ENCODE measurements at places on chromosomes 1 and 21. TPM values are rescaled to one million over a fixed set of nuclear protein-coding genes. Genes with fewer than 3 reads are reported as not detected.

The ARHGAP30 gene
- total RNA-seq: 158 TPM

DNA sequence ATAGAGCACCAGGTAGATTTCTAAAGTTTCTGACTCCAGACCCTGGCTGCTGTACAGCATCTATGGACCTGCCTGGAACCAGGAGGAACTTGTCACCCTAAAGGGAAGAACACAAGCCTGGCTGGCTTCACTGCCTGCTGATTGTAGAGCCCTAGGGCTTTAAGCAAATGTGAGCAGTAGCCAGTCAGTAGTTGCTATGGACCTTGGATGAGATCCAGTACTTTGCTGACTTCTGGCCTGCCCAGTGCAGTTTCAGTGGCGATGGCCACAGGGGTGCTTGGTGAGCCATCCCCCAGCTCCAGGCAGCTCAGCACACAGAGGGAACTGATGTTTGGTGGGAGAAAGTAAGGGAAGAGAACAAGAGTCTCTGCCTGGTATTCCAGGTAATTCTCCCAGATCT, 68.4 kb downstream of the ATP6V1G3 start:
- no peaks in the 10 kb centered on the region for H3K36me3 ChIP-seq
- H3K27ac ChIP-seq: no peak overlapping the region
- no peaks in the 10 kb centered on the region for H3K27me3 ChIP-seq
- DNase-seq: no peak
- H3K4me3 ChIP-seq: no peak overlapping the region
- H3K4me1 ChIP-seq: peaks cover 2% of the 10 kb centered on the region

The GUCA2A gene
- not detected for total RNA-seq

The FCGR1A gene
- not detected for total RNA-seq

- no peak for DNase-seq
- H3K27me3 ChIP-seq: no peaks in the 10 kb centered on the region
- no peaks in the 10 kb centered on the region for H3K36me3 ChIP-seq
- H3K4me3 ChIP-seq: no peak overlapping the region
Observed at GRCh38 chr1:38456531-38456876, 403.1 kb downstream of the RRAGC start.

GRCh38 chr1:150596976-150597375, 17.6 kb upstream of the MCL1 start:
- peaks cover 6% of the 10 kb centered on the region for H3K4me1 ChIP-seq
- peaks cover 12% of the 10 kb centered on the region for H3K36me3 ChIP-seq
- H3K27ac ChIP-seq: no peak overlapping the region
- H3K27me3 ChIP-seq: no peaks in the 10 kb centered on the region
- DNase-seq: no peak

The NBPF15 gene
- 62.9 TPM for total RNA-seq

GRCh38 chr1:85282424-85282823, 6.0 kb upstream of the BCL10 start:
- no peak overlapping the region for H3K4me3 ChIP-seq
- no peak for DNase-seq
- no peaks in the 10 kb centered on the region for H3K27me3 ChIP-seq
- H3K27ac ChIP-seq: no peak overlapping the region
- H3K36me3 ChIP-seq: peaks cover 15% of the 10 kb centered on the region
- H3K4me1 ChIP-seq: peaks cover 13% of the 10 kb centered on the region

GRCh38 chr1:17297991-17298390, 10.0 kb upstream of the PADI4 start:
- H3K27me3 ChIP-seq: peaks cover 21% of the 10 kb centered on the region
- H3K4me1 ChIP-seq: no peaks in the 10 kb centered on the region
- no peak overlapping the region for H3K27ac ChIP-seq
- no peak for DNase-seq

The STMN1 gene
- 24.8 TPM for total RNA-seq

The SLAMF6 gene
- 28.7 TPM for total RNA-seq

DNA sequence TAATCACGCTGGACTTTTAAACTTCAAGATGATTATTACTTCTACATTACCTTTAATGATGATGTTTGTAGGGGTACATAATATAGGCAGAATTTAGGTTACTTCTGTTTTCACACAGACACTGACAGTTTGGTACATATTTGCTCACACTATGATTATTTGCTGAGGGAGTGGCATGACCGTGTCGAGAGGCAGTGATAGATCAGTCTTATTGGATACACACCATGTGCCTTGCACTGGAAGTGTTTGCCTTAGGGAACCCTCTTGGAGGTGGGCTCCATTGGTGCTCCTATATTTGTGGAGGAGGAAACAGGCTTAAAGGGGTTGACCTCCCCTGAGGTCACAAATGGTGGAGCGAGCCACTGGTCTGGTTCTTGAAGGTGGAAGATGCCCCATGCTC, 132.1 kb downstream of the PRDM2 start:
- H3K4me3 ChIP-seq: no peak overlapping the region
- H3K27me3 ChIP-seq: peaks cover 18% of the 10 kb centered on the region
- DNase-seq: no peak

GRCh38 chr1:174230399-174230798, 71.1 kb downstream of the RABGAP1L start:
- no peak for DNase-seq
- H3K27ac ChIP-seq: peak overlapping the region; percentile 19
- peaks cover 61% of the 10 kb centered on the region for H3K36me3 ChIP-seq
